ENCODE measurements at places on chromosomes 11 and 22.

GRCh38 chr22:20537983-20538382, 30.6 kb downstream of the MED15 start:
- DNase-seq = no peak
- no peaks in the 10 kb centered on the region for H3K27me3 ChIP-seq
- peaks cover 9% of the 10 kb centered on the region for H3K4me1 ChIP-seq

DNA sequence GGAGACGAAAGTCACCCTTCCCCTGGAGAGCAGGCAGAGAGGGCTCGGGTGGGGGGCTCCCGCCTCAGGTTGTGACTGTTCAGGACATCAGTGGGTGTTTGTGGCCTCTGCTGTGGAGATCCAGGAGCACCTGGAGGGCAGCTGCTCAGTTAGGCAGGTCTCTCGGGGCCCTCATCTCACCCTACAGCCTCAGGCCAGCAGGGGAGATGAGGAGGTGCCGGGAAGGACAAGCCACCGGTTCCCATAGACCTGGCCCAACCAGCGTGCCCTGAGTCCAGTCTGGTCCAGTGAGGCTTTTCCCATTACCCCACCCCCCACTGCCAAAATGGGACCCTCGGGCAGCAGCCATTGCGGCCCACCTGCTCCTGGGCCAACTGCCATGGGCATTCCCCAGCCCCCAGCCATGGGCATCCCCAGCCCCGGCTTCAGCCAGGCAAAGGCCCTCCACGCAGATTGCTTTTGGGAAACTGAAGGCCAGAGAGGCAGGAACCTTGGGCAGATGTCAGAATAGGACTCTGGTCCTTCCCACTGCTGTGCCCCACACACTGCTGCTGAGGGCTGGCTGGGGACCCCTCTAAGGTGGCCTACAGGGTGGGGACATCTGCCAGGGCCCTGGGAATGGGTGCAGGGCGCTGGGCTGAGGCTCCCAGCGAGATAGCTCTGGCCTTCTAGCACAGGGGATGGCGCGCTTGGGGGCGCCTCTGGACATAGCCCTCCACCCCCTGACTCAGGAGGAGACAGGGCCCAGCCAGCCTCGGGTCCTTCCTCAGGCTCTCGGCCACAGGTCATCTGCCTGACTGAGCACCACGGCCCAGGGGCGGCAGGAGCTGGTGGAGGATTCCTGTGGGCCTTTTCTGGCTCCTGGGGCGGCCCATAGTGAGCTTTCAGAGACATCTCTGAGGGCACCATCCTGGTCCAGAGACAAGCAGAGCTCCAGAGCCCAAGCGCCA, 4.8 kb downstream of the PIM3 start:
- H3K4me1 ChIP-seq = peaks cover 80% of the 10 kb centered on the region

GRCh38 chr11:74220376-74220775, 49.3 kb downstream of the PPME1 start:
- no peak for DNase-seq
- no peaks in the 10 kb centered on the region for H3K27me3 ChIP-seq

GRCh38 chr11:20049231-20049630, 111.0 kb downstream of the DBX1 start:
- H3K36me3 ChIP-seq = no peaks in the 10 kb centered on the region
- no peak for DNase-seq
- H3K4me3 ChIP-seq = no peak overlapping the region
- H3K27ac ChIP-seq = no peak overlapping the region
- peaks cover 6% of the 10 kb centered on the region for H3K4me1 ChIP-seq
- no peaks in the 10 kb centered on the region for H3K27me3 ChIP-seq

GRCh38 chr22:44915441-44915840, 94.4 kb downstream of the PHF21B start:
- no peaks in the 10 kb centered on the region for H3K27me3 ChIP-seq
- no peak for DNase-seq
- no peaks in the 10 kb centered on the region for H3K4me1 ChIP-seq
- no peak overlapping the region for H3K4me3 ChIP-seq

GRCh38 chr11:98365941-98366340, 654.8 kb upstream of the CNTN5 start:
- H3K4me1 ChIP-seq = no peaks in the 10 kb centered on the region
- H3K27me3 ChIP-seq = no peaks in the 10 kb centered on the region
- H3K4me3 ChIP-seq = no peak overlapping the region
- no peak overlapping the region for H3K27ac ChIP-seq
- H3K36me3 ChIP-seq = no peaks in the 10 kb centered on the region

All from esophagus squamous epithelium (tissue), 5 donors.